Sigmoid colon (tissue), 7 donors: ENCODE measurements at places on chromosomes 3 and 15. TPM values are rescaled to one million over a fixed set of nuclear protein-coding genes. Genes with fewer than 3 reads are reported as not detected.

GRCh38 chr3:161991901-161992540 is 495.4 kb downstream of the OTOL1 start:
- no peak for DNase-seq

Gene UTS2B
- polyA plus RNA-seq = not detected

- no peak for DNase-seq
Measured at GRCh38 chr15:74843891-74844299, 939 bp upstream of the ULK3 start.

DNA sequence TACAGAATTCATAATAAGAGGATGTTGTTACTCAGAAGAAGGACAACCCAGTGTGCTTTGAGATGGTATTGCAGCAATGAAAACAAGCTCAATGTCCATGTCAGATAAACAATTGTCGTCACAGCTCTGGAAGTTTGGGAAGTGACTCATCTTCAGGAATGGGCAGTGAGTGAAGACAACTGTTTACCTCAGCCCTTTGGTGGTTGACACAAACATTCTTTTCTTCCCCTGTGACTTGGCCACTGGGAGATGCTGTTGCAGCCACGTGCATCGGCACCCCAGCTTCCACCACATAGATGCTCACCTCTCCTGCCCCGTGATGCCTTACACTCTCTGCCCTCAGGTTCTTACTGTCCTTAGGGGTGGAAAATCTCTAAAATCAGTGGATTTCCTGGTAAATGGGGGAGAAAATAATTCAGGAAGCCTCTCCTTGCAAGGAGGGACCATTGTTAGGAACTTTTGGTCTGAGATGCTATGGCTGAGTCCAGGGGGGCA is 114.1 kb upstream of the GALNT15 start:
- peak; percentile 90 for DNase-seq

DNA sequence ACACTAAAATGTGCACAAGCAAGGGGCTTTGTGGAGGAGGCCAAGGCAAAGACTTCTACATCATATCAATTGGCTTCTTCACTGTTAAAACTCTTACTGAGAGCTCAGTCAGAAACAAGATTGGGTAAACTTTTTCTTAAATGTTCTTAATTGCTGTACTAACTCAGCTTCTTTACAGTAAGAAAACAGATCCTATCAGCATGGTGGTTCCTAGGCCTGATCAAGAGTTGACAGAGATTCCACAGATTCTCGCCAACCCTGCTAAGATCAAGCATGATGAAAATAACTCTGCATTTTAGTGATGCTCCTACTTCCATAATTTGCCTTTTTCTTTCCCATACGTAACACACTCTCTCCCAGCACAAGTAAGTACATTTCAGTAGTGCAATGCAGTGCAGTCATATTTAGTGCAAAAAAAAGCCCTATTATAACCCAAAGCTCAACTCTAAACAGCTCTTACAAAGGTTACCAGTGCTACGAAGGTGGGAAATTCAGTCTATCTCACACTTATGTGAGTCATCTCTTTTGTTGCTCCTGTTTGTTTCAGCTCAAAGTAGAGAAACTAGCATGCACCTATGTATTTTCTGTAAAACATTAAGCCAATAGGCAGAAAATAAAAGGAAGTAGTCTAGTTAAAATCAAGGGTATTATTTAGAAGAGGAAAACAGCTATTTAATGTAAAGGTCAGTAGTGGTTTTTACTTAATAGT is 29.9 kb downstream of the TIGIT start:
- DNase-seq = no peak

Gene C3orf20
- not detected for polyA plus RNA-seq
